ENCODE measurements at places on chromosomes 12 and 14.

DNA sequence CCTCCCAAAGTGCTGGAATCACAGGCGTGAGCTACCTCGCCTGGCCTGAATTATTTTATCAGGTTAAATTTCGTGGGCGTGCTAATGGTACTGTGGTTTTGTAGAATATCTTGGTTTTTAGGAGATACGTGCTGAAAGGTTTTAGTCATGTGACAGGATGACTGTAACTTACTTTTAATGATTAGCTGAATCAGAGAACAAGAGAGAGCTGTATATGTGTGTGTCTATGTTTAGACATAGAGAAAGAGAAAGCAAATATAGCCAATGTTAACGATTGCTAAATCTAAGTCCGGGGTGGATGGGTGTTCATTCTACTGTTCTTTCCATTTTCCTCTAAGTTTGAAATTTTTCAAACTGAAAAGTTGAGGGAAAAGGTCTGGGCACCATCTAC, 9.2 kb upstream of the PNMA1 start:
- DNase-seq = no peak

DNA sequence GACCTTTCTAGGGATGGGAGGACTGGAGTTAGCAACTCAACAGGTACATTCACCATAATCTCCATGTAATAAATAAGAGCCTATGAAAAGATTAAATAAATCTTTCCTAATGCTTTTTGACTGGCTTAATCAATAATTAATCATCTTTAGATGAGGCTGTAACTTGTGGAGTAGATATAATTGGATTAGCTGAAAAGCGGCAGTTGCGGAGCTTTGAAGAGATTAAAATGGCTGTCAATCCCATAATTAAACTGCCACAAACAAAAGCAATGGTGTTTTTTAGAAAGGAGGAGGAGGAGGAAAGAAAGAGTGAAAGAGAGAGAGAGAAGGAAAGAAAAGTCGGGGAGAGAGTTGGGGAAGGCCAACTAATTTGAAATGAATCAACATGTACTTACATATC, 70.7 kb upstream of the TMEM263 start:
- DNase-seq = no peak

GRCh38 chr12:126160912-126161311, 1095.7 kb downstream of the AACS start:
- no peak for DNase-seq

DNA sequence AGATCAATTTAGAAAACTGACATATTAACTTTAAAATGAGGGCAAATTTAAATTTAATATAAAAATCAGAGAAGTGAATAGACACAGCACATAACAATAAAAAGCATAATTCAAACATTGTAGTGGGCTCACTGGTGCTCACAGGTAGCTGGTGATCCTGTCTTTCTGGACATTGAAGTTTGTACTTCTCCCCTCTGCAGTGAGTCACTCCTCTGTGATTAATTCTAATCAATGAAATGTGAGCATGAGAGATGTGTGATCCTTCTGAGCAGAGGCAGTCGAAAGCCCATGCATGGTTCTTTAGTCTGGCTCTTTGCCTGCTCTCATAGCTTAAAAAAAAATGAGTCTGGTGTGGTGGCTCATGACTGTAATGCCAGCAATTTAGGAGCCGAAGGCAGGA, 59.0 kb upstream of the RERGL start:
- DNase-seq = no peak

DNA sequence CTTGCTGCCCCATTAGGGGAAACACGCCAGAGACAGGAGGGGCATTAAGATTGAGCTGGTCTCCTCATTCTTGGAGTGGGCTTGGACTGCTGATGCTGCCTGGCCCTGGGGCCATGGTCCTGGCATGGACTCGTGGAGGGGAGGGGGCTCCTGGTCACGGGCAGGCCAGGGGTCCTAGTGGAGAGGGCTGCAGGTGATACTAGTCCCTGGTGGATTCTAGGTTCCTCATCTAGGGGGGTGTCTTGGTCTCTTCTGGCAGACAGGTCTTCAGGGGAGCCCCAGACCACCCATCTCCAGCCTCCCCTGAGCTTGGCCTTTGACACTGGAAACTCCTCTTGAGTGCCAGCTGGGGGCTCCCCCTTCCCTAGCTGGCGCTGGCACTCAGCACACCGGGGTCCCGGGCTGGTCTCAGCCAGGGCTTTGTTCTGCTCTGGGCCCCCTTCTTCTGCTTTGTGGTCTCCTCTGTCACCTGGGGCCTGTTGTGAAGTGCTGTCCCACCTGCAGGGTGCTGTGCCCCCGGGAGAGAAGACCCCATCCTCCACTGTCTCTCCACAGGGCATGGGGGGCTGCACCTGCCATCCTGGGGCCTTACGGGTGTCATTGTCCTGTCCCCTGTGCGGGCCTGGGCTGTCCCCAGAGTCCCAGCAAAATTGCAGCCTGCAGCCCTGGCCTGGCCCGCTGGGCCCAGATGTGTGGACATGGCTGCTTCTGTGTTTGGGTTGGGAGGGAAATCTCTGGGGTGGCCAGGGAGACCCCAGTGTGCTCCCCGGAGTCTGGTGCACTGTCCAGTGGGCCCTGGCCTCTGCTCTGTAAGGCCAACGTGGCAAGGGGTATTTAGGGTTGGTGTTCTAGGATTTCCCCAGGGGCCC, 2.3 kb downstream of the KIF26A start:
- no peak for DNase-seq

DNA sequence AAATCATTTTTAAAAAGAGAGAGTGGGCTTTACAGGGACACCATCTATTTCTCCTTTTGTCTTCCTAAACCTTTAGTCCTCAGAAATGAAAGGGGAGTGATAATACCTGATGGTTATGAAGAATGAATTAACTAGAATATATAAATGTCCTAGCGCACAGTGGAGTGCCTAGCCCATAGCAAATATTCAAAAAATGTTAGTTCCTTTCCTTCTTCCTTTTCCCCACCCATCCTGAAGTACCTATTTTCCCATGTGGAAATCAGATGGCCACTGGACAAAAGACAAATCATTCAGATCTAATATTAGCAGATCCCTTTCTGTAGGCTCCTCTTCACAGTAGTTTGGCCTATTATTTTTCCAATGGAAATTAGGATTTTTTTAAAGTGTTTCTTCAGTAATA, 90.0 kb downstream of the SLC25A21 start:
- no peak for DNase-seq

DNA sequence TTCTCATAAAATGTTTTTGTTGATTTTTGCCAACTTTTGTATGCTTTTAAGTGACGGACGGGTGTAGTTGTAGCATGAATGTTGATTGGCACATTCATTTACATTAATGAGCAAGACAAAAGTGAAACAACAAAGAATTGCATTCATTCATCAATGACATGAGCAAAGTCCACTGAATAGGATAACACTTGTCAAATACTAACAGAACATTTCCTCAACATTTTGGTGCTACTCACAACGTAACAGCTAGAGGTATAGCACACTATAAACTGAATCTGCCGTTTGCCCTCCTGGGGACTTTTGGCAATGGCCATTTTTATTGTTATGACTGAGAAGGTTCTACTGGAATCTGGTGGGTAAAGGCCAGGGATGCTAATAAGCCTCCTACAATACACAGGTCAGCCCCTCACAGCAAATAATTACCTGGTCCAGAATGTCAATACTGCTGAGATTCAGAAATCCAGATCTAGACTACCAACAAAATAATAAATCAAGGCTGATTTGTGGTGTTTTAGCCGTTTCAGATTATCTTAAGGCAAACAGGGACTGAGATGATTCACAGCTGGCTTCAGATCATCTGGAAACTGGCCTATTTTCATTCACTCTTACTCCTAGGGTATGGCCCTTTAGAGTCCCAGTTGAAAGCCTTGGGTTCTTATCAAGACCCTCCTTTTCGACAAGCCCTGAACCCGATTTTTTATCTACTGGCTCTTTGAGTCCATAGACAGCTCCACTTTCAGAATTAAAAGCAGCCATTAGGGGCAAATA, 22.5 kb upstream of the CDKN3 start:
- no peak for DNase-seq

GRCh38 chr12:26810330-26810729, 22.7 kb downstream of the ITPR2 start:
- DNase-seq = no peak

DNA sequence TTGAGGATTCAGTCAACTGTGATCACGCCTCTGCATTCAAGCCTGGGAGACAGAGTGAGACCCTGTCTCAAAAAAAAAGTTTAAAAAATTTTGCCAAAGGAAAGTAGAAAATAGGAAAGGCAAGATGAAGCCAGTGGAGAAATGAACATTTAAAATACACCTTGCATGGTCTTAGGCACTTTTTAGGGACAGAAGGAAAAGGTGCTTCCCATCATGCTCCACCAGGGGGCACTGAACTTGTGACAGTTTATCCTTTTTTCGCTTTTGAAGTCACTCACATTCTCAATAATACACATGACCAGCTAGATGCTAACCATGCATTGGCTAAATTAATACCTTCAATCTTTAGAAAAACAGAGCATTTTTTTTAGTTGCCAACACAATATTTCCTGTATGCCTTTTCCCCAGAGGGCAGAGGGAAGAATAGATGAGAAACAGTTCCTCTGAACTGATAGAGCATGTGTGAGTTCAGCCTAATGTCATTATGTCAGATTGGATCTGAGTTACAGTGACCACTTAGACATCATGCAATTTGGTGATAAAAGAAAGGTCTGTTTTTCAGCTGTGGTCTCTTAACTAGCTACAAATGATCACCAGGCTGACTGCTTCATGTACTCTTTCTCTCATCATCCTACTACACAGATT, 221.8 kb upstream of the SSTR1 start:
- peak; percentile 8 for DNase-seq

DNA sequence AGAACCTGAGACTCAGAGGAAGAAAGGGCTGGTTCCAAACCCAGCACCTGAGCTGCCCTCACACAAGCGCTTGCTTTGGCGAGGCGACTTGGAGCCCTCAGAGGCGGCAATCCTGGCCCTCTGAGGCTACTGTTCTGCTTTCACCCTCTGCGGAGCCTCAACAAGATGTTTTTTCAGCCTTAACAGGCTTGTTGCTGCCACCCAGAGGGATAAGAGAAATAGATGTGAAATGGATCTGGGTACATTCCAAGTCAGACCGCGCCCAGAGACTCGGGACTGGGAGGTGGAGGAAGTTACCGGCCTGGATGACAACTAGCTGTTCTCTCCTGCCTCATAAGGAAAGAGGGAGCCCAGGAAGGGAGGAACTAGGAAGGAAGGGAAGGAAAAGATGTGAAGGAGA, 89.6 kb downstream of the TTC7B start:
- DNase-seq = peak; percentile 64

DNA sequence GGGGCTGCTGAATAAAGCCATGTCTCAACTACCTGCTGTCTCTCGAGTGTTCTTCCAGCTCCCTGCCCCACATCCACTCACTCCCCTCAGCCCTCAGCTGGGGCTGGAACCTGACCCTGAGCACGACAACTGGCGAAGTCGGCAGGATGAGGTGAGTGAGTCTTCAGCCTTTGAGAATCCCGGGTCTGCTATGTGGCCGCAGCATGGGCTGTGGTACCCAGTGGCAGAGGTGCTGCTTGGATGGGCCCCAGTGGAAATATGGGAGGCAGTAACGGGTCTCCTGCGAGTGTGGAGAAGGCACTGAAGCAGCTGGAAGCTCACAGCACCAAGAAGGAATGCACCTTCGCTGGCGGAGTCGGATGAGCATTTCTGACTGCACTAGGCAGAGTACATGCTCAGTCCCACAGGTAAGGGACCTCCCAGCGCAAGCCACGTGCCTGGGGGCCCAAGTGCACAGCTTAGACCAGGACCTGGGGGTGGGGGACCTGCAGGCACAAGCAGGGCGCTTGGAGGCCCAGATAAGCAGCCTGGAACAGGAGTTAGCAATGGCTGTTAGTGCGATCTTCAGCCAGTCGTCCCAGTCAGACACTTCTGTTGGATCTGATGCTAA, 95.5 kb upstream of the TMPO start:
- no peak for DNase-seq

DNA sequence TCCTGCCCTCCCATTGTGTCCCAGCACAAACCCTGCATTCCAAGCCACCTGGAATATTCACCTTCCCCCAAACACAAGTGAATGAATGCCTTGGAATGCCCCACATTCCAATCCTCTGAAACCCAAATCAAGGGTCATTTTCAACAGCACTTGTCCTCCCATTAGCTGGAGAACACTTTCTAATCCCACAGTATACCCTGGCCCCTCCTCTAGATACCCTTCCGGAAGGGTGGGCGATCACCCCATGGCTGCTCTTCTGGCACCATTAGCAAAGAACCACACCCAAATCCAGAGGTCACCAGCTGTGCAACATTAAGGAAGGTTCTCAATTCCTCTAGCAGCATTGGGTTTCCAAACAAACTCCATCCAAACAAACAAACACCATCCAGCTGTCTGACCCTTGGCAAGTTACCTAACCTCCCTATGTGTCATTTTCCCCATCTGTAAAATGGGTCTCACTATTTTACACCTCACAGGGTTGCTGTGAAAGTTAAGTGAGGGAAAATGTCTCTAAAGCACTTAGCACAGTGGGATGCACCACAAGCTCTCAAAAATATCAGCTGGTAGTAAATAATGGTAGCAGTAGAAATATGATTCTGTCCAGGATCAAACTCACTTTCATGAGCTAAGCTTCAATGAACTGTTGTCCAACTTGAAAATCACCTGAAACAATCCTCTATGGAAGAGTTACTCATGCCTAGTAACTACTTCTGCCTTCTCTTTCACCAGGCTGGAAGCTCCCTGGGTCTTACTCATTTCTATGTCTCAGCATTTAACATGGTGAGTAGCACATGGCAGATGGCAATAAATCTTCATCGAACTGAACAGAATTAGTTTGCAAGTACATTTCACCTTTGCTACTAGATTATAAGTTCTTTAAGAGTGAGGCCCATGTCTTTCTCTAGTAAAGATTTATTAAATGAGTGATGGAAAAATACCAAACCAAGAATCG, 5.3 kb downstream of the NUAK1 start:
- DNase-seq = no peak

GRCh38 chr12:8860165-8860961, 37.9 kb downstream of the A2ML1 start:
- peak; percentile 15 for DNase-seq

GRCh38 chr14:89339158-89339557, 77.9 kb downstream of the FOXN3 start:
- no peak for DNase-seq

- DNase-seq = no peak
Observed at GRCh38 chr14:88597038-88597437, 34.2 kb downstream of the ZC3H14 start.

DNA sequence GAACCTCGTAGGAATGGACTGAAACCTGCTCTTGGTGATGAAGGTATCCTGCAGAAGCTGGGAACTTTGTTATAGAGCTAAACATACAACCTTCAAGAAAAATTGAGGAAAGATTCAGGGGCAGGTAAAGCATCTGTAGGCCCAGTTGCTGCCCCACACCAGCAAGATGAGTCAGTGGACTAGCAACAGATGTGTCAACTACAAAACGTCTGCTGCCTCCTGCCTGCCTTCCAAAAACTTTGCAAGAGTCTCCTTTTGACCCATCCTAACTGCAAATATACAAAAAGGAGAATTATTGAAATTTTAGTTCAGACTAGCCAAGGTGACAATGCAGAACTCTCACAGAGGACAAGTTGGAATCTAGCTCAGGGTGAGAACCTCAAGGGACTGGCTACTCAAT, 60.9 kb upstream of the TMTC1 start:
- DNase-seq = no peak

DNA sequence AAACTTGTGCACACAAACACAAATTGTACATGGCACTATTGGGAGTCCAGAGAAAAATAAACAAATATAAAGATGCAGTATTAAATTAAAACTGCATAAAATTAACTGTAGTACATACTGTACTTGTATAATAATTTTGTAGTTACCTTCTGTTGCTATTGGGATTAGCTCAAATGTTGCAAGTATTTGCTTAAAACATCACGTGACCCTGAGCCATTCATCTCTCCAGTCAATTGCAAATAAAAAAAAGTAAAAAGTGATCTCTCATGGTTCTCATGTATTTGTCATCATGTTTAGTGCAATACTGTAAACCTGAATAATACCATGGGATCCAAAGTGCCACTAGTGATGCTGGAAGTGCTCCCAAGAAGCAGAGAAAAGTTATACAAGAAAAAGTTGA, 88.1 kb upstream of the NAV3 start:
- no peak for DNase-seq

All from large intestine (tissue), 12 donors.